ENCODE measurements at places on chromosomes 6 and 20. TPM values are rescaled to one million over a fixed set of nuclear protein-coding genes. Genes with fewer than 3 reads are reported as not detected.

DNA sequence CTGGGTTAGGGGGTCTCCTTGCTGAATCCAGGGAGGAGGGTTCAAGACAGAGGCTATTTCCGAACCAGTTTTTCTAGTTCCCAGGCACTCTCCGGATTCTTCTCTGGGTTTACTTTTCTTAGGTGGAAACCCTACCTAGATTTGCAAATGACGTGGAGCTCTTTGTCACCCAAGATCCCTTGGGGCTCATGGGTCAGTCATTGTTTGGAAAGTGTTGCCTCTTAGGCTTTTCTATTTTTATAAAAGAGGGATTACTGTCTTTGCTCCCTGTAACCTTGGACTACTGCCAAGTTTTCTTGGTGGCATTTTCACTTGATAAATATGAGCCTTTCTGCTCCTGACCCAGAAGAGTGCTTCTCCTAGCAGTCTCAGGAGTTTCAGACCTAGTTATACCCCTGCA is 33.6 kb downstream of the FAM209B start:
- no peak for DNase-seq

DNA sequence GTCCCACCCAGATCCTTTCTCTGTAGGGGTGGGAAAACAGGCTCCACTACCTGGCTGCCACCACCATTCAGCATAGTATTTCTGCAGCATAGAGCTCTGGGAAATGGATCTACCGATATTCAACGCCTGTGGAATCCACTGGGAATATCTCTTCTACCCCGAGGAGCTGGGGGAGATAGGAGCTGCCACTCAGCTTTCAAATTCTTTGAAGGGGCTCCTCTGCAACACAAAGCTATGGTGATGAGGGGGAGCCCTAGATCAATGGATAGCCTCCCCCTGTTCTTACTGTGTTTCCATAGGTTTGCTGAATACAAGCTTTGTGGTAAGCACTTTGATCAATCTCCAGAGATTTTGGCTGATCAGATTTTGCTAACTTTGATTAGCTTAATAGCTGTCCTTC is 12.9 kb downstream of the FAM50B start:
- DNase-seq = no peak

SMLR1 gene
- total RNA-seq = not detected

- DNase-seq = no peak
Measured at GRCh38 chr6:126227833-126228702, 111.8 kb upstream of the CENPW start.

GRCh38 chr20:2740702-2741101 is 48.1 kb downstream of the EBF4 start:
- DNase-seq = no peak

DNA sequence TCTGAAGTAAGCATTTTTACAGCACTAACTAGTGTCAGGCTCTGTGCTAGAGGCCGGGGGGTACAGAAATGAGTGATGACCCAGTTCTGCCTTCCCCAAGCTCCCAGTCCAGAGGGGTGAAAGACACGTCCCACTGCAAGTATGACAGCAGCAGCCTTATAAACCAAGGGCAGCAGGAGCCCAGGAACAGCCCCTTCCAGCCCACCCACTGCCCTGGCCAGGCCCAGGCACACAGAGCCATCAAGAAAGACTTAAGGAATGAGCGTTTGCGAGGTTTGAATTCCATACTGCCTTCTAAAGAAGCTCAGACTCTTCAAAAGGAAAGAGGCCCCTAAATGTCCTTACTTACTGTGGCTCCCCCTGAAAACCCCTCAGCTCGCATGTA is 10.0 kb downstream of the TRERF1 start:
- no peak for DNase-seq
